ENCODE measurements at places on chromosomes 11 and 22. TPM values are rescaled to one million over a fixed set of nuclear protein-coding genes. Genes with fewer than 3 reads are reported as not detected.

DNA sequence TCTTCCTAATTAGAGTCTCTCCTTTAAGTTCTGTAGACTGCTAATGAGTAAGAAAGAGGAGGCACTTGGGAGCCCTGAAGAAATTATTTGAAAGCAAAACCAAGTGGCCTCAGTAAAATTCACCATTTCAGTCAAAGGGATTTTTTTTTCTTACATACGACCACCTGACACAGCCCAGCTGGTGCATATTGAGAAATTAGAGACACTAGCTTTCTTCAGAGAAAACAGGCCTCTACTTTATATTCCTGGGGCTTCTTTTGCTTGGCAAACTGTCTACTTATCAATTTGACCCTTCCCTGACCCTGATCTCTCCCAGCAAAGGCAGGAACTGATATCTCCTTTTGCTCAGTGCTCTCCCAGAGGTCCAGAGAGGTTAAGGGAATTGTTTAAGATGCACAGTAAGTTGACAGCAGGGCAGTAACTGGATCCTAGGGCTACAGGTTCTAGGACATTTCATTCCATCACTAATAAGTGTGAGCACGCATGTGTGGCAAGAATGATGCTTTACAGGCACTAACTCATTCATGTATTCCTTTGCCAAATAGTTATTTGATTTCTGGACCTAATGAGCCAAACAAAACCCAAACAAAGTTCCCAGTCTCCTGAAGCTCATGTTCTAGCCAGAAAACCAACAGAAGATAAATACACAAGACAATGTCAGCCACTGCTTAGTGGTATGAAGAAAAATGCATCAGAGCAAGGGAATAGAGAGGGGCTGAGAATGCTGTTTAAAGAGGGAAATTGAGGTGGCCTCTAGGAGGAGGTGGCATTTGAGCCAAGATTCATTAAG is 467.6 kb downstream of the SOX6 start:
- H3K36me3 ChIP-seq, result no peaks in the 10 kb centered on the region
- H3K27me3 ChIP-seq, result peaks cover 2% of the 10 kb centered on the region
- DNase-seq, result no peak
- H3K4me3 ChIP-seq, result no peak overlapping the region

APOA5 gene
- not detected for total RNA-seq

FAM76B gene
- 34.6 TPM for total RNA-seq

DNA sequence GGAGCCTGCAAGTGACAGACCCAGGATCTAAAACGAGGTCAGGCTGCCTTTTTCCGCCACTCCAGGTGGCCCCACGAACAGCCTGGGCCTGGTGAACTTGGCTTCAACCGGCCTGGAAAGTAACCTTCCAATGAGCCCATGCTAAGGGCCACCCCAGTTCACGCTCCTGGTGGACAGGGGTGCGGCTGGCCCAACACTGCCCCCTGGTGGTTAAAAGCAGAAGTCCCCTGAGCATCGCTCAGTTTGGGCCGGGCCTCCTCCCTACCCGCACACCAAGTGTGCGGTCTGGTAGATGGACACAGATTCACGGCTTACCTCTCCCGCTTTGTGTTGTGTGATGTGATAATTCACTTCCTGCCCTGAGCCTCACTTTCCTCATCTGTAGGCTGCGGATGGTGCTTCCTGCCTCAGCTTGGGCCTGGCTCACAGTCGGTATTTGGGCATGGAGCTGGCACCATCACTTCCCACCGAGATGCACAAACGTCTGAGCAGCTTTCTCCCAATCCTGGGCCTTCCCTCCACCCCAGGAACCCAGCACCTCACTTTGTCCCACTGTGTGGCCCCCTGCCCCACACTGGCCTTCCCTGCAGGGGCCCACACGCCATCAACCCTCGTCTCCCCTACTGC is 13.7 kb upstream of the SEC14L3 start:
- no peaks in the 10 kb centered on the region for H3K36me3 ChIP-seq
- H3K27me3 ChIP-seq, result peaks cover 8% of the 10 kb centered on the region
- peak; percentile 83 for DNase-seq
- H3K4me1 ChIP-seq, result no peaks in the 10 kb centered on the region
- no peak overlapping the region for H3K27ac ChIP-seq

- H3K27me3 ChIP-seq, result no peaks in the 10 kb centered on the region
- H3K4me1 ChIP-seq, result peaks cover 17% of the 10 kb centered on the region
- DNase-seq, result no peak
- no peak overlapping the region for H3K4me3 ChIP-seq
- no peaks in the 10 kb centered on the region for H3K36me3 ChIP-seq
Observed at GRCh38 chr22:37898441-37899181, 7.5 kb upstream of the MICALL1 start.

CDC42EP2 gene
- not detected for total RNA-seq

RIMBP3C gene
- total RNA-seq, result 1.4 TPM

DNA sequence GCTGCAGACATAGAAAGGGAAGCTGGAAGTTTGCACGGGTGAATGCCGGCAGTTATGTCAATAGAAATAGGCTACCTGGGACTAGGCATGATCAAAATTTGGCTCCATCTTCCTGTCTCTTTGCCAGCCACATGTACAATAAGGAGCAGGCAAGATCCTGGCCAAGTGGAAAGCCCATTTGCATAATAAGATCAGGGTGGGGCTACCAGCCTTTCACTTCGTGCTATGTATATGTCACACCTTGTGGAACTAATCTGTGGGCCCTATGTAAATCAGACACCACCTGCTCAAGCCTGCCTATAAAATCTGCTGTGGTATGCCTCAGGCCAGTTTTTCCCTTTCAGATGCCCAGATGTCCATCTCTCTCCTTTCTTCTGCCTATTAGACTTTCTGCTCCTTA is 79.3 kb upstream of the DRD2 start:
- H3K4me1 ChIP-seq, result no peaks in the 10 kb centered on the region
- peaks cover 27% of the 10 kb centered on the region for H3K27me3 ChIP-seq
- H3K27ac ChIP-seq, result no peak overlapping the region

DNA sequence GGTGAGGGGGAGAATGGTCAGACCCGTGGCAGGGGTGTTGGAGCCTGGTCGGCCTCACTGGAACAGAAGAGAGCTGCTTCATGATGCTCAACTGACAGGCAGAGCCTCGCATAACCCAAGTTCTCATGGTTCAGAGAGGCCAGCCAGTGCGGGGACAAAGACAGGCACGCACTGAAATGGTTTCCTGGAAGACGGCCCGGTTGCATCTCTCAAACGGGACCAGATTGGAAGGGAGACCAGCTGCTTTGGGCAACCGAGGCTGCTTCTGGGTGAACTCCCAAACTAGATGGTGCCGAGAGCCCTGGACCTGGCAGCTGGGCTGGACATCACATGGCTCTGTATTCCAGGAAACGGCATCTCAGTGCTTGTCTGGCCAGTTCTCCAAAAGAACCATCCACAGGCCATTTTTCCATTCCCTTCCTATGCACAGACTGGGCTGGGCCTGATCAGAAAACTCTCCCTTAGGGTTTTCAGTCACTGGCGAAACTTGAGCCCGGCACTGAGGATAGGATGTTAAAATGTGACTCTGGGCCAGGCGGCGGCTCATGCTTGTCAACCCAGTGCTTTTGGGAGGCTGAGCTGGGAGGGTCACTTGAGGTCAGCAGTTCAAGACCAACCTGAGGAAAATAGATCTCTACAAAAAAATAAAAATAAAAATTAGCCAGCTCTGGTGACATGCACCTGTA is 80.1 kb upstream of the PRODH start:
- peaks cover 10% of the 10 kb centered on the region for H3K27me3 ChIP-seq
- H3K4me1 ChIP-seq, result no peaks in the 10 kb centered on the region
- no peaks in the 10 kb centered on the region for H3K36me3 ChIP-seq
- no peak overlapping the region for H3K4me3 ChIP-seq

RFPL3 gene
- not detected for total RNA-seq

GRCh38 chr11:15965562-15966250 is 390.6 kb downstream of the SOX6 start:
- no peaks in the 10 kb centered on the region for H3K4me1 ChIP-seq
- H3K27me3 ChIP-seq, result no peaks in the 10 kb centered on the region
- H3K36me3 ChIP-seq, result no peaks in the 10 kb centered on the region
- no peak for DNase-seq
- H3K4me3 ChIP-seq, result no peak overlapping the region
- H3K27ac ChIP-seq, result no peak overlapping the region

All from natural killer cell treated with Interleukin-12 subunit alpha and Interleukin-12 subunit beta and Interleukin-15 and Interleukin-18, amount 100 ng/mL, for 72 hours (primary cell).